ENCODE measurements at places on chromosomes 1 and 21.

DNA sequence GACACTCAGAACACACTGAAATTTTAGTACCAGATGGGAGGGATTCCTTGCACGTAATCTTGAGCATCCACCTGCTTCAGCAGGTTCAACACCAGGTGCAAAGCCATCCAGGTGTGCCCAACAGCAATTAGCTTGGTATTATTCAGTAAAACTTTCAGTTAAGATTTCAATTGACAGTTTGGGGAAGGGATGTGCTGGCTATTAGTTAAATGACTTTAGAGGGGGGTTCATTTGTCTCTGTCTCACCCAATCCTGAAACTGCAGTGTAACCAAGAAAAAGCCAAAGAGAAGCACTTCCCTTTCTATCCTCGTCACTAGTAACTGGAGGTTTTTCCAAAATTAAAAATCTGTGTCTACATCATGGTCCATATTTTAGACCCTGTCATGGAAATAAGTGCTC lies 90.9 kb downstream of the PIK3R3 start:
- DNase-seq = no peak

DNA sequence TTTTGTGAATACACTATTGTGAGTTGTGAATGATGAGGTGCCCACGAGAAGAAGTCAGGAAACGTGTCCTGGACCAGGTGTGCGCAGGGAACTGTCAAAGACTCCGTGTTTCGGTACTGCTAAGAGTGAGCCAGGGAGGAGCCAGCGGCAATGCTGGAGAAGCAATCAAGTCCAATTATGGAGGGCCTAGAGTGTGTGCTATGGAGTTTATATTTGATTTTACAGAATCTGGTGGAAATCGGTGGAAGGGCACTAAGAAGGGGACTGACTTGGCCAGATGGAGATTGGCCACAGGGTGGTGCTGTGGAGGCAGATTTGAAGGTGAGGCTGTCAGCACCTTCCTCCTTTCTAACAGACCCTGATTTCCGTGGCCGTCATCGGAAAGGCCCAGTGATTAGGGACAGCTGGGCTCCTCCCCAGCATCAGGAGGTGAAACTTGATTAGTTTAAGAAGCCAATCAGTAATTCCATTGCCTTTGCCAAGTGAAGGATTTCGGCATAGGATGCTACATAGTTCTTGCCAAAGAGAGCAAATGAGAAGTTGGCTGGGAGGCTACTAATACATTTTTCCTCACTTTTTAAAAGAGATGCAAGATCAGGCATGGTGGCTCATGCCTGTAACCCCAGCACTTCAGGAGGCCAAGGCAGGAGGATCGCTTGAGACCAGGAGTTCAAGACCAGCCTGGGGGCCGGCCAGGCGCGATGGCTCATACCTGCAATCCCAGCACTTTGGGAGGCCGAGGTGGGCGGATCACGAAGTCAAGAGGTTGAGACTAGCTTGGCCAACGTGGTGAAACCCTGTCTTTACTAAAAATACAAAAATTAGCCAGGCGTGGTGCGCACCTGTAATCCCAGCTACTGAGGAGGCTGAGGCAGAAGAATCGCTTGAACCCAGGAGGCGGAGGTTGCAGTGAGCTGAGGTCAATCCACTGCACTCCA lies 7.0 kb downstream of the PTCH2 start:
- DNase-seq = peak; percentile 81

- no peak for DNase-seq
Measured at GRCh38 chr1:198160222-198160621, 3.4 kb downstream of the NEK7 start.

DNA sequence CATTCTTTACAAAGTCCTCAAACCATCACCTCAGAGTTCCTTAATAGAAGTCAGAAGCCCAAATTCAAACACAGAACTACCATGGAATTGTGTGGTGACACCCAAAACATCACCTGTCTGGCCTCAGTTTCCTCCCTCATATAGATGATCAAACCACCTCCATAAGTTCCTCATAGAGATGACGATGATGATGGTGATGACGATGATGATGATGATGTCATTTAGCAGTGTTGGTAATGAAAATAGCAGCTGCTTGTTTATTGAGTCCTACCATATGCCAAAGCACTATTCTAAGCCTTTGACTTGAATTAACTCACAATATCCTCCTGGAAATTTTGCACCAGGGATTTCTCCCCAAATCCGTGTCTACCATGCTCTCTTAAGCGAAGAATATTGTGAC lies 139.9 kb downstream of the PROX1 start:
- DNase-seq = no peak

Measured in stimulated activated CD4-positive, alpha-beta T cell treated with anti-CD3 and anti-CD28 coated beads, Interleukin-1b, Interleukin-23, amount 100 ng/mL, for 4 hours (primary cell).